Stimulated activated CD8-positive, alpha-beta memory T cell treated with anti-CD3 and anti-CD28 coated beads, Interleukin-4, amount 100 ng/mL, for 4 hours (primary cell): ENCODE measurements at places on chromosomes 3 and 15.

DNA sequence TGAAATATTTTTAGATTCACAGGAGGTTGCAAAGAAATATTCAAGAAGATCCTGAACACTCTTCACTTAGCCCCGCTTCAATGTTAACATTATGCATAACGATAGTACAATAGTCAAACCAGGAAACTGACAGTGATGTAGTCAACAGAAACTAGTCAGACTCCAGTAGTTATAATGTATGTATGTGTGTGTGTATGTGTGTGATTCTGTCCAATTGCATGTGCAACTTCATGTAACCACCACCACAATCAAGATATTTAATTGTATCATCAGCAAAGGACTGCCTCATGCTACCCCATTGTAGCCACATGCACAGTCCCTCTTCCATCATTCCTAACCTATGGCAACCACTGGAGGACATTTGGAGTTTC, 77.9 kb downstream of the APBA2 start:
- no peak for DNase-seq

DNA sequence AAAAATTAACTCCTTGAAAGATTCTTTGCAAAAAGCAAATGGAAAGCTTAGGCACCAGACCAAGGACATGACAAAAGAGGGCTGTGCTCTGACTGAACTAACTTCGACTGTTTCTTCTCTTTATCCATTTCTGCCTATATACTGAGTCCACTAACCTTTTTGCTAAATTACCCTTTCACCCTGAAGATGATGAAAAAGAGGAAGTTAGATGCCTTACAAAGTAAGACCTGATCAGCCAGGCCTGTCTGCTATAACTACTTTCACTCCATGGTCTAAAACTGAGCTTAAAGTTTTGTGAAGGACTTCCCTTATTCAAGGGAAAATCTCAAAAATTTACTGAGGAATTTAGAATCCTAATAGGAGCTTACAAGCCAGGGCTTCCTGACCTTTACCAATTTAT, 6.2 kb upstream of the IGSF10 start:
- no peak for DNase-seq

DNA sequence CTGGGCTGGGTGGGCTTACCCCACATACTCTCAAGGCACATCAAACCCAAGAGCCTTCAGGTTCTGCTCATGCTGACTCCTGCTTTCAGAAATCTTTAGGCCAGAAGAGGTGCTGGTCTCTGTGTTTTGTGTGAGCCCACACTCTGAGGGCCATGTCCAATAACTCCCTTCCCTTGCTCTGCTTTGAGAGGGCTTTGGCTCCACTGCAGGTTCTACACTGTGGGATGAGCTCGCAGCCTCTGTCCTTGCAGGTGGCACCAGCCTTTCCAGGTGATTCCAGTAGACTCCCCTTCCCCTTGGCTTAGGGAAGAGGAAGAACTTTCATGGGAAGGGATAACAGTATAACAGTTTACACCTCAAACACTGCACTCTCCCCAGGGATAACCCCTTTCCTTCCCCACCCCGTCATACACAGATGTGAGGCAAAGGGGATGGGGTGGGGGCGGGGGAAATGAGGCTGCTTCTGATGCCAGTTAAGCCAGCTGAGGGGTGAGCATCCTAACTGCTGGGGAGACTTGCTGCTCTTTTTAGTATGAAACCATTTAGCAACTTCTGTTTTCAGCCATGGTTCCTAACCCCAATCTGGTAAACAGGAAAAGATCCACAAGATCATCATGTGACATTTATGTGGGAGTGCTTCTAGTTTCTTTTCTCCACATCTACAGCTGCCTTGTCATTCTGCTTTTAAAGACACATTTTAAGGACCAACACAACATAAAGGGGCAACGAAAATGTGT, 262.4 kb downstream of the SLC9A9 start:
- no peak for DNase-seq

DNA sequence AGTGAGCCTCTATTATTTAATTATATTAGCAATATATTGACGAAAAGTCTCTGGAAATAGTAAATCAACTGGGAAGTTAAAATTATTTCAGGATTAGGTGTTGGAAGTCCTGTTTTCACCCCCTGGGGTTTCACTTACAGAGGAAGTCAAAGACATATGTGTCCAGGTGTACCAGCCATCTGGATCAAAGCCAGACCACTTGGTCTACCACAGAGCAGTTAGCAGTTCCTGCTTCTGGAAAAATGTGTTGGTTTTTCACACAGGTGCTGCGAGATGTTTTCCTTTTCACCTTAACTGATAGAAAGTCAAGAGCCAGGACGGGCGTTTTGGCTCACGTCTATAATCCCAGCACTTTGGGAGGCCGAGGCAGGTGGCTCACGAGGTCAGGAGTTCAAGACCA, 13.1 kb downstream of the MME start:
- DNase-seq, result no peak

- DNase-seq, result no peak
Observed at GRCh38 chr3:129554356-129555152, 11.6 kb downstream of the H1-8 start.

DNA sequence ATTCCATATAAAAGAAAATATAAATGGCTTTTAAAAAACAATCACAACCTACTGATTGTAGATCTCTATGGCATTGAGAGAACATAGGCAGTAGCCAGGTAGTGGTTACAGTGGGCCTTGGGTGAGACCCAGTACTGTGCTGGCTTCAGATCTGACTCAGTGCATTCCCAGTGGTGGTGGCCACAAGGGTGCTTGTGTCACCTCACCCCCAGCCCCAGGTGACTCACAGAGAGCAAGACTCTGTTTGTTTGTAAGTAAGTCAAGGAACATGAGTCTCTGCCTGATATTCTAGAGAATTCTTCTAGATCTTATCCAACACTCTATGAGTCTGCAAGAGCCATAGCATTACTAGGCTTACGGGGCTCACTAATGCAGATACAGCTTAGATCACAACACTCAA, 118.8 kb upstream of the AZI2 start:
- no peak for DNase-seq

- no peak for DNase-seq
Observed at GRCh38 chr15:38620098-38620497, 55.5 kb upstream of the RASGRP1 start.

GRCh38 chr3:114093596-114093995, 37.1 kb downstream of the QTRT2 start:
- no peak for DNase-seq

DNA sequence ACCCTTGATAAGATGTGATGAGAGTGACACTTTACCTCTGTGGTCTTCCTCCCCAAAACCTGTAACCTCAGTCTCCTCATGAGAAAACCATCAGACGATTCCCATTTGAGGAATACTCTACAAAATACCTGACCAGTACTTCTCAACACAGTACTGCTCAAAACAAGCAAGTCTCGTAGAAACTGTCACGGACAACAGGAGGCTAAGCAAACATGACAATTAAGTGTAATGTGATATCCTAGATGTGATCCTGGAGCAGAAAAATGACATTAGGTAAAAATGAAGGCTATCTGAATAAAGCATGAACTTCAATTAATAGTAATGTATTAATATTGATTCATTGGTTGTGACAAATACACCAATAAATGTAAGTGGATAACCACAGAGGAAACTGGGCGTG, 113.6 kb downstream of the CACNA2D3 start:
- no peak for DNase-seq

GRCh38 chr3:141710888-141711616, 27.0 kb upstream of the RNF7 start:
- no peak for DNase-seq

DNA sequence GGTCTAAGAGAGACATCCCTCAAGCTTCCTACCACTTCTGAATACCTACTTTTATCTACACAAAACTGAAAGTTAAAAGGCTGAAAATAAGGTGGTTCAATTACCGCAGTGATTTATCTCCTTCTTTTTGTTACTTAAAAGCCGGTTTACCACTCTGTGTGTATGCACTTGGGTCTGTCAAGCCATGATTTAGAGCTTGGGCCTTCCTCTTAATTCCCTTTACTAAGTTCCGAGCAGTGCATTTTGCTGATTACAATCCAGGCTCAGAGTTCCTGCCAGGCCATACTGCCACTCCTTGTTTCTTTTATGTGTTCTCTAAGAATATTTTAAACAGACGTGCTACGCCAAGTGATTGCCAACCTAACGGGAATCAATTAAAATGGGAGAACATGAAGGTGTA, 16.5 kb downstream of the KCTD6 start:
- no peak for DNase-seq

DNA sequence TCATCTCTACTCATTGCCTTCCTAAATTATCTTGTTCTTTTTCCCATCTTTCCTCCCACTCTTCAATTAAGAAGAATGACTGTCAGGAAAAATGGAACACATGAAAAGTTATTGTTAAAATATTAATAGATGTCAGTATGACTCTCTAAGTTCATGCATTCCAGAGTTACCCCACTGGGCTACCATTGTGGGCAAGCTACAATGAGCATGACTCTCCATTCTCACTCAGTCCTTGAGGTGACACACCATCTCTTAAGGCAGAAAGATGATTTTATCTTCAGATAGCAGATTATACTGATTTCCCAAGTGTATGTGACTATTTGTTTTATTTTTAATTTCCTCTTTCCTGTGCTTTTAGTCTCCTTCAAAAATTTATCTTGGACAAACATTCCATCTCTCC, 144.3 kb downstream of the ALCAM start:
- DNase-seq, result no peak

- DNase-seq, result no peak
Observed at GRCh38 chr3:124800511-124801258, 70.4 kb downstream of the UMPS start.

GRCh38 chr3:145780301-145780700, 380.7 kb downstream of the PLOD2 start:
- no peak for DNase-seq

- DNase-seq, result no peak
Observed at GRCh38 chr15:100049936-100050876, 291.6 kb downstream of the ADAMTS17 start.

- DNase-seq, result no peak
Observed at GRCh38 chr3:24503616-24504113, 9.0 kb upstream of the THRB start.

- no peak for DNase-seq
Observed at GRCh38 chr3:124950026-124950425, 15.5 kb upstream of the MUC13 start.

GRCh38 chr3:7423036-7423435, 562.1 kb downstream of the GRM7 start:
- DNase-seq, result no peak

GRCh38 chr15:87567406-87568030, 689.0 kb downstream of the NTRK3 start:
- no peak for DNase-seq

- DNase-seq, result no peak
Observed at GRCh38 chr3:49799761-49800160, at the start of gene CDHR4. Gene CDHR4, minus strand, starts transcription at chr3:49799873. Its CDS starts 61 bp downstream, at chr3:49799812.

DNA sequence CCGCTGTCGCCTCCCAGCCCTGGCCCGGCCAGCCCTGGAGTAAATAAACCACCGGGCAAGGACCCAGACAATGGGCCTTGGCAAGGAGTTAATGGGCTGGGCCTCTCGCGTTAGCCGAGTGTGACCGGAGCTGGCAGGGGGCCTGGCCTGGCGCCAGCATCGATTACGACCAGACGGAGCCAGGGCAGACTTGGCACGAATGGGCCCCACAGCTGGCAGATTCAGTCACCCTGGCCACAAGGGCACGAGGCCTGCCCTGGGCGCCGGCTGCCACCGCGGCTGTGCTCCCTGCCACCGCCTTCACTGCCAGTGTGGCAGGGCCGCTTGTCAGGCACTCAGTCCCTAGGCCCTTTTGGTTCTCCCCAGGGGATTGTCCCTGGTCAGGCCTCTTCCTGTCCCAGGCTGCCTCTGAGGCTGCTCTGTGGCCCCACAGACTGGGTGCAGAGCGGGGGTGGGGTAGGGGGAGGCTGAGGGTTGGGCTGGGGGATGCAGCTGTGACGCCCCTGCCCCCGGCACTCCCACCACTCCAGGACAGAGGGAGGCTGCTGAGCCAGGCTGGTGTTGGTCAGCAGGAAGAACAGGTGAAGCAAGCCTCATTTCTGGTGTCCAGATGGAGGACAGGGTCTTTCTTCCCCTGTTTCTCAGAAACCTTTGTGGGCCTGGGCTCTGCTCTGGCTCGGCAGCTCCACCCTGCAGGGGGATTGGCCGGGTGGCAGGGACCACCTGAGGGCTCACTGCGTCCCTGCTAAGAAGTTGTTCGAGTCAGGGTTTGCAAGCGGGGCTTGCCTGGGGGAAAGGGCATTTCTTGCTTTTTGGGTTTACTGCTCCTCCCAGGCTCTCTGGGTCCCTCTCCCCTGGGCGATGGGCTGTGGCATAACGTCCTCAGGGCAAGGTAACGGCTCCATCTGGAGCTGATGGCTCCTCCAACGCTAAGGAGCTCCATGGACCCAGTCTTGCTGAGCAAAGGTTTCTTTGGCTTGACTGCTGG, 30.5 kb upstream of the SRP14 start:
- DNase-seq, result no peak

DNA sequence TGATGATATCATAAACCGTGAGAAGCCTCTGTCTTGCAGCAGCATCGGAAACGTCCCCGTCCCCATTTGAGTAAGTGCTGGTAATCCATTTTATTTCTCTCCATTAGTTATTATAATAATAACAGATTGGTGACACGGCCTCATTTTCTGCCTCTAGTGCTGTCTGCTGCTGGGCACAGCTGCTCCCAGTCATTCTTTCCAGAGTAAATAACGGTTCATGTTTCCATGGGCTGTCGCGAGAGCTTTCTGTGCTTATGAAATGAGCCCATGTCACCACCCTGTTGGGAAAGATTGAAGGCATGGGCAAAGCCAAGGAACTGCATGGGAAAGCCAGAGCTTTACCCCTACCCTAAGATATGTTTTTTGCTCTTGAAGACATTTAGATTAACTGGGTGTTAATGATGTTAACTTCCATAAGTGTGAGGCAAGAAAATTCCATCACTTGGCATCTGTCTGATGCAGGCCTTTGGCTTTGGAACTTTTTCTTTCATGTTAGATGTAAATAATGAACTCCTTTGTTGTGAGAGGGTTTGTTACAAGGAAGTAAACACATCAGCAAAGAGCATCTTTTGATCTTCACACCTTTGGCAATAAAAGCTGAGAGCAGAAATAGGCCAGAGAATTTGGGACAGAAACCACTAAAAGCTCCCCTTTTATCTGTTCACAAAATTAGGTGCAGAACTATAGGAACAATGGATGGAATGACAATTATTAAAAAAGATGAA, 141.8 kb downstream of the FILIP1L start:
- no peak for DNase-seq

GRCh38 chr3:31892916-31893573, 88.0 kb downstream of the OSBPL10 start:
- no peak for DNase-seq

DNA sequence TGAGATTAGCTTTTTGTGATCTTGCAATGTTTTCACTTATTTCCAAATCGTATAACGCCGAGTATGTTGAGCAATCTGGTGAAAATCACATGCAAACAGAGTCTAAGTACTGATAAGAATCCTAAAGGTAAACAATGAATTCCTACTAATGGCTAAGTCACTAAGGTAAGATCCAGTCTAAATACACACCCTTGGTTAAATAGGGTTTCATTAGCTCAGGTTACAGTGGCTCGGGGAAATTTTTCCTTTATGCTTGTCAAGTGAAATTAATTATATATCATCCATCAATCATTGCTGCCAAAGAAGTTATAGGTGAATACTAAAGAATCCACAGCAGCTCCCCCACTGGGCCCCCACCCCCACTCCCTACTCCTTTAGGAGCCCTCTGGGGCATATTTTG, 139.3 kb downstream of the SOX2 start:
- no peak for DNase-seq
